ENCODE measurements at places on chromosomes 11 and 22.

DNA sequence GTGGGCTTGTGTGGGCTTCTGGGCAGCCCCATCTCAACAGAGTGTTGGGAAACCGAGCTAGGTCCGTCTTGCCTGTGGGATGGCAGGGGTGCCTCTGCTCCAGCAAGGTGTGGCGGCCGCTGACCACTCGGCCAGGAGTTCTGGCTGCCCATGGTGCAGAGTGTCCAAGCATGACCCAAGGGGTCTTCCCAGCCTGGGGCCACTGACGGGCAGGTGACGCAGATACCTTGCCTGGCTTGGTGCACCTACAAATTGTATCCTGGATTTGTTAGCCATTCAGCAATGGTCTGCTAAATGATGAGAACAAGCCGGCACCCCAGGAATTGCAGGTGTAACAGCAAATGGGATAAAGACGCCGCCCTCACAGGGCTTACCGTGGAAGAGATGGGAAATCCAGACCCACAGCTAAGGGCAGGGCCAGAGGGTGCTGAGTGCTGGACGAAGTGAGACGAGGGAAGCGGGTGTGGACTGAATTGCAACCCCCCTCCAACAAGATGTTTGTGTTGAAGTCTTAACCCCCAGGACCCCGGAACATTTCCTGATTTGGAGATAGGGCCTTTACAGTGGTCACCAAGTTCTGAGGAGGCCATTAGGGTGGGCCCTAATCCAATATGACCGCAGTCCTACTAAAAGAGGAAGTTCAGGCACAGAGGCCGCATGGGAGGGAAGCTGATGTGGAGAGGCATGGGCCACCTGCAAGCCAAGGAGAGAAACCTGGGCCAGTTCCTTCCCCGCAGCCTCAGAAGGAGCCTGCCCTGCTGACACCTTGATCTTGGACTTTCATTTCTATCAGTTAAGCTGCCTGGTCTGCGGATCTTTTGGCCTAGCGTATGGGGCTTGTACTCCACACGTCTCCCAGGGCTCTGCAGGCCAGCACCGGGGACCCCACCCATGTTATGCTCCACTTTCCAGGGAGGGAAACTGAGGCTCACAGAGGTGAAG lies 45.2 kb upstream of the LINC01488 start:
- no peak for DNase-seq

DNA sequence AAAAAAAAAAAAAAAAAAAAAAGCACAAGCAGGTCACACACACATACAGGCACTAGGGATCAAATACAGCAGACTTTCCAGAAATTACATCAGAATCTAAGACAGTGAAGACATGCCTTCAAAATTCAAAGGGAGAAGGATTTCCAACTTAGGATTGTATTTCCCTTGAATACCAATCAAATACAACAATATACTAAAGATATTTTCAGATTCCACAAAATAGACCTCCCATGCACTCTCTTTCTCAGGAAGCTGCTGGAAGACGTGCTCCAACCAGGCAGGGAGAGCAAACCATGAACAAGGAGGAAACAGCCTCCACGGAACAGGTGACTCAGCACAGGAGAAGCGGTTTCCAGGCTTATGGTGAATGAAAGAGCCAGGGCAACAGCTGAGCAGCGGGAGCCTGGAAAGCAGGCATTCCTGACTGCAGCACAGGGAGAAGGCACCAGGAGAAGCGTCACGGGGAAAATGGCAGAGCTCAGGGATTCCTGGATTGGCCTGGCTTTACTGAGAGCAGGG lies 32.0 kb downstream of the TMEM184B start:
- no peak for DNase-seq

GRCh38 chr11:18700375-18700774 lies 1.8 kb downstream of the TMEM86A start:
- no peak for DNase-seq

DNA sequence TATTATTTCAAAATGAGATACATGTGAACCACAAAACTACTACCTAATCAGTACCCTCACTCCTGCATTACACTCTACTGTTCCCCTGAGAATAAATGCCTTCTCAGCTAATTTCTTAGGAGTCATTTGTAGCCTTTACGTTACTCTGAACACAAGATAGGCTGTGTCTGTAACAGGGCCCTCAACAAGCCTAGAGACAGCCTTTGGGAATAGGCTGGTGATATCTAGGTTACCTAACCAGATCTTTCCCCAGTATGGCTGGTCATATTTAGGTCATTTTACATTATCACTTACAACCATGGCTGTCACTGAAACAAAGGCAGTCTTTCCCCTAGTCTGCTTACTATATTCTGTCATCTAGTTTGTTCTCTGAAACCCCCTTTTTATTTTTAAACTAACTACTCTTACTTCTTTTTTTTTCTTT lies 14.2 kb downstream of the ATM start:
- no peak for DNase-seq

DNA sequence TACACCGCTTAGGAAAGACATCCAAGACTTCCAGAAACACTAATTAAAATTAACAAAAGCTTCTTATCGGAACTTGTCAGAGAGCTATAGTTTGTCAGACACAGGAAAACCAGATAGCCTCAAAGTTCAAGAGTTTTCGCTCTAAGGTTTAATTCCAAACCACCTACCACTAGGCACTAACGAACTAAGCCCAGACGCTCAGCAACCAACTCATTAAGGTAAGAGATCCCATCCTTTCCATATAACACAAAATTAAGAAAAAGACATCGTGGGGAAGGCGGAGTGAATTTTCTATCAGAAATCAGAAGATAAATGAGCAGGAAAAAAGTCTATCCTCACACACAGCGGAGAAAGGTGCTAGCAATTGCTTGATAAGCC lies 382 bp downstream of the IMMP1L start:
- no peak for DNase-seq

DNA sequence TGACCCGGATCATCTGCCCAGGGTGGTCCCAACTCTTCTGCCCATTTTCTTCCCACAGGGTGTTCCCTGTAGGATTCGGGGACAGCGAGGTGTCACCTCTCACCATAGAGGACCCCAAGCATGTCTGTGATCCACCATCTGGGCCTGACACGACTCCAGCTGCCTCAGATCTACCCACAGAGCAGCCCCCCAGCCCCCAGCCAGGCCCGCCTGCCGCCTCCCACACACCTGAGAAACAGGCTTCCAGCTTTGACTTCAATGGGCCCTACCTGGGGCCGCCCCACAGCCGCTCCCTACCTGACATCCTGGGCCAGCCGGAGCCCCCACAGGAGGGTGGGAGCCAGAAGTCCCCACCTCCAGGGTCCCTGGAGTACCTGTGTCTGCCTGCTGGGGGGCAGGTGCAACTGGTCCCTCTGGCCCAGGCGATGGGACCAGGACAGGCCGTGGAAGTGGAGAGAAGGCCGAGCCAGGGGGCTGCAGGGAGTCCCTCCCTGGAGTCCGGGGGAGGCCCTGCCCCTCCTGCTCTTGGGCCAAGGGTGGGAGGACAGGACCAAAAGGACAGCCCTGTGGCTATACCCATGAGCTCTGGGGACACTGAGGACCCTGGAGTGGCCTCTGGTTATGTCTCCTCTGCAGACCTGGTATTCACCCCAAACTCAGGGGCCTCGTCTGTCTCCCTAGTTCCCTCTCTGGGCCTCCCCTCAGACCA lies 24.0 kb downstream of the CSF2RB start:
- DNase-seq: no peak

DNA sequence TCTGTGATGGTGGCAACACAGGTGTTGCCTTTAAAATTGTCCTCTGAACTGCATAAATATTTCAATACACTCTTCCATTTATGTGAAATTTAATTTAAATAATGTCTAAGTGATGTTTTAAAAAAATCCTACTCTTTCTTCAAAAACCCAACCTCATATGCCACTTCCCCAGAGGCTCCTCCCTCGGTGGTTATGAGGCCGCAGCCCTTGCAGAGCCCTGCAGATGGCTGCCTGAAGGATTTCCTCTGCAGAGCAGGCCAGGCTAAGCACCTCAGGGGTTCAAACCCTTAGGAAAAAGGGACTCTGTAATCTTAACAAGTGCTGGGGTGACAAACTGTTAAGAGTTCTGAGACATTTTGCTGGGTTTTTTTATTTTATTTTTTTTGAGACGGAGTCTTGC lies 25.2 kb downstream of the MORC2 start:
- DNase-seq: peak; percentile 59

DNA sequence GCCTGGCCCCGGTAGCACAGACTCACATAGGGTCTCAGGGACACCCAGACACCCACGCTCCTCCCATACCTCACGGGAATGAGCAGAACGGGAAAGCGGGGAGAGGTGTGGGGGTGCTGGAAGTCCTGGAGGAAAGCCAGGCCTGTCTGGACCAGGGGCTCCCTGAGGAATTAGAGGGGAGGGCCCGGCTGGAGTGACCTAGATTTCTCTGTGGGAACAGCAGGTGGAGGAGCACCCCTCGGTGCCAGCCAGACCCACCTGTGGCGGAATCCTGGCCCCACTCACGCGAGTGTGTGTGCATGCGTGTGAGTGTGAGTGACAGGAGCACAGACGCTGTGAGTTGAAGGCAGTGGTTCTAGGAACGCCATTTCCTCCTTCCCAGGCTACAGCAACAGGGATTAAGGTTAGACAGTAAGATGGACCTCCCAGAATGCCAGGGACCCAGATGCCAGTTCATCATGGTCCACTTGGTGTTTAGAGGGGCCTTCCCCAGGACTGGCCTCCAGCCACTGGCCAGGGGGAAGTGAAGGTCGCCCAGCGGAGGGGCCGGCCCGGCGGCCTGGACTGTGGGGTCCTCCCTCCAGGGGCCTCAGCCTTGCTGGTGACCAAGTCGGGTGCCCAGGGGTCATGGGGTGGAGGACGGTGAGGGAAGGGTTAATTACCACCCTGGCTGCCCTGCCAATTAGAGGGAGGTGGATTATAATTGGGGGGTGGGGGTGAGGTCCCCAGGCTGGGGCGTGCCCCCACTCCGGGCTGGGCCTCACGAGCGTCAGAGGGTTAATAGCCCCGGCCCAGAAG lies 1.0 kb downstream of the PKP3 start:
- DNase-seq: no peak

- no peak for DNase-seq
Measured at GRCh38 chr11:76626921-76627401, 43.6 kb downstream of the LRRC32 start.

GRCh38 chr11:132342408-132342807 lies 972.0 kb downstream of the NTM start:
- no peak for DNase-seq

- DNase-seq: no peak
Measured at GRCh38 chr11:107882095-107882820, 23.7 kb upstream of the SLC35F2 start.

GRCh38 chr22:32202539-32203180 lies 2.2 kb downstream of the RFPL2 start:
- no peak for DNase-seq

GRCh38 chr11:12377106-12377823 lies at the start of gene PARVA:
TSS of gene PARVA (plus strand) at chr11:12377571. CDS start at chr11:12377648, 77 bp downstream.
- DNase-seq: no peak

- no peak for DNase-seq
Measured at GRCh38 chr11:62069374-62069773, 54.4 kb upstream of the INCENP start.

- DNase-seq: no peak
Measured at GRCh38 chr11:105296386-105296785, 156.8 kb upstream of the CARD18 start.

Data from activated effector memory CD4-positive, alpha-beta T cell treated with Interleukin-2 at 50 U/mL for 16 hours (primary cell).